ENCODE measurements at places on chromosomes 5 and 9.

DNA sequence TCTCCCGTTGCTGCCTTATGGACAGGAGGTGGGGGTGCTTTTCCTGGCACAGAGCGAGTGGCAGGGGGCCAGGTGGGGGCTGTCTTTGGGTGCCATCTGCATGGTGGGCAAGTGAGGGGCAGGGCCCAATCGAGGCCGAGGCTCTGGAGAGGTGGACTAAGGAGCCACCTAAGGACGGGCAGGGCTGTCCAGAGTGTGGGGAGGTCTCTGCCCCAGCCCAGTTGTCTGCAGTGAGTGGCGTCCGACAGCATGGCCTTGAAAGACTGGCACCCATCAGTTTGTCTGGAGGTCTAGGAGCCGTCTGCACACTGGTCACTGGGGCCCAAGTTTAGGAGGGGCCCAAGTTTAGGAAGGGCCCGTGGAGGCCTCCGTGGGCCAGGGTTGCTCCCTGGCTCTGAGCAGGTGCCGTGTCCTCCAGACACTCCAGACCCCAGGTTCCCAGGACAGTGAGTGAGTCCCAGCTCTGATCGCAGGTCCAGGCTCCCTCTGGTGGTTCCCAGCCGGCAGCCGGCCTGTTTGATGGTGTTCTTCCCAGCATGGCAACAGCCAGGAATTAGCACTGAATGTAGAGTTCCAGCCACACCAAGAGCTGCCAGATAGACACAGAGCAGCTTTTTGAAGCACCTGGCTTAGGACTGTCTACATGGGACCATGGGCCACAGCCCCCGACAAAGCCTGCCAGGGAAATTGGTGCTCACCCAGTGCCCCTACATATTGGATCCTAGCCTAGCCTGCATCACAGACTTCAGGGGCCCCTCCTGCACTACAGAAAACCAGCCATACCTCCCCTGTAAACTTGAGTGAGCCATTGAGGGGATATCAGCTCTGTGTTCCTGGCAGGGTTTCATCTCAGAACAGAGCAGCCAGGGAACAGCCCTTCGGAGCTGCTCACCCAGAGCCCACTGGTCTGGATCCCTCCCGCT, 120.9 kb downstream of the WNK2 start:
- no peak for DNase-seq

- DNase-seq, result no peak
Observed at GRCh38 chr9:12425878-12426864, 267.0 kb upstream of the TYRP1 start.

DNA sequence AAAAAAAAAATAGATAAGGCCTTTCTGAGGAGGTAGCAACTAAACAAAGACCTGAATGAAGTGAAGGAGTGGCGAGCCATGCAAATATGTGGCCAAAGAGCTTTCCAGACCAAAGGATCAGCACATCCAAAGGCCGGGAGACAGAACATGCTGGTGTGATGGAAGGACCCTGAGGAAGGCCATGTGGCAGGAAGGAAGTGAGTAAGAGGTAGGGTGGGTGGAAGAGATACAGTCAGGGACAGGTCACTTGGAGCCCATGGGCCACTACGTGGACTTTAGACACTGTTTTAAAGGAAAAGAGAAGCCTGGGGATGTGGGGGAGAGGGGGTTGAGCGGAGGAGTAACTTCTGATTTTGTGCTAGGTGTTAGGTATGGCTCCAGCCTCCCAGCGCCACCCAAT, 31.3 kb downstream of the SPRY4 start:
- DNase-seq, result no peak

- DNase-seq, result no peak
Observed at GRCh38 chr5:71974622-71975021, 132.7 kb upstream of the MAP1B start.

DNA sequence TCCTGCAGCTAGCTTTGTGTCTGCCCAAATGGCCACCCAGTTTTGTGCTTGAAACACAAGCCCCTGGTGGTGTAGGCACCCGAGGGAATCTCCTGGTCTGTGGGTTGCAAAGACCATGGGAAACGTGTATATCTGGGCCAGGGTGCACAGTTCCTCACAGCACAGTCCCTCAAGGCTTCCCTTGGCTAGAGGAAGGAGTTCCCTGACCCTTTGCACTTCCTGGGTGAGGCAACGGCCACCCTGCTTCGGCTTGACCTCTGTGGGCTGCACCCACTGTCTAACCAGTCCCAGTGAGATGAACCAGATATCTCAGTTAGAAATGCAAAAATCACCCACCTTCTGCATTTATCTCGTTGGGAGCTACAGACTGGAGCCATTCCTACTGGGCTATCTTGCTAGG, 865.0 kb upstream of the ACO1 start:
- DNase-seq, result no peak

- DNase-seq, result no peak
Observed at GRCh38 chr9:40884072-40884901, 244.2 kb downstream of the FOXD4L6 start.

- DNase-seq, result no peak
Observed at GRCh38 chr5:154117050-154117449, 73.5 kb upstream of the GALNT10 start.

GRCh38 chr5:155299386-155300005, 285.9 kb downstream of the KIF4B start:
- DNase-seq, result no peak

GRCh38 chr5:114948363-114948762, 221.3 kb downstream of the TRIM36 start:
- no peak for DNase-seq

DNA sequence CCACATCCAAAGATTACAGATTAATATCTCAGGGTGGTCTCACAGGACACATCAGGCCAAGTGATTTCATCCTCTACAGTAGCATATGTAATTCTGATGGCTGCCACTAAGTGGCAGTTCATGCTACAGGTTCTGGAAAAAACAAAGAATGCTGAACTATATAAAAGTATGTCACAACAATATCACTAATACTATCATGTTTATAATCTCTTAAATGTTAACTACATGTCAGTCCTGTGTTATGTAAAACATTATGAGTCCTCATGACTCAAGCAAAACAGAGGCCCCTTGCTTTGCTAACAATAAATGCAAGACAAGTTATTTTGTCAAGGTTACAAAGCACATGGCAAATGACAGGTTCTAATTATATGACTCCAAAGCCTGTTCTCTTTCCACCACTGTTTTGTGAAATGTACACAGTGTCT, 233.2 kb downstream of the FBXL17 start:
- DNase-seq, result no peak

- no peak for DNase-seq
Observed at GRCh38 chr5:100790170-100790665, 112.9 kb downstream of the ST8SIA4 start.

- no peak for DNase-seq
Observed at GRCh38 chr9:98374385-98375051, 119.1 kb upstream of the TBC1D2 start.

GRCh38 chr9:131854334-131854733, 114.5 kb upstream of the RAPGEF1 start:
- no peak for DNase-seq

- no peak for DNase-seq
Observed at GRCh38 chr9:72290311-72290710, 74.7 kb downstream of the ZFAND5 start.

- no peak for DNase-seq
Observed at GRCh38 chr5:177185993-177186392, 52.4 kb downstream of the NSD1 start.

DNA sequence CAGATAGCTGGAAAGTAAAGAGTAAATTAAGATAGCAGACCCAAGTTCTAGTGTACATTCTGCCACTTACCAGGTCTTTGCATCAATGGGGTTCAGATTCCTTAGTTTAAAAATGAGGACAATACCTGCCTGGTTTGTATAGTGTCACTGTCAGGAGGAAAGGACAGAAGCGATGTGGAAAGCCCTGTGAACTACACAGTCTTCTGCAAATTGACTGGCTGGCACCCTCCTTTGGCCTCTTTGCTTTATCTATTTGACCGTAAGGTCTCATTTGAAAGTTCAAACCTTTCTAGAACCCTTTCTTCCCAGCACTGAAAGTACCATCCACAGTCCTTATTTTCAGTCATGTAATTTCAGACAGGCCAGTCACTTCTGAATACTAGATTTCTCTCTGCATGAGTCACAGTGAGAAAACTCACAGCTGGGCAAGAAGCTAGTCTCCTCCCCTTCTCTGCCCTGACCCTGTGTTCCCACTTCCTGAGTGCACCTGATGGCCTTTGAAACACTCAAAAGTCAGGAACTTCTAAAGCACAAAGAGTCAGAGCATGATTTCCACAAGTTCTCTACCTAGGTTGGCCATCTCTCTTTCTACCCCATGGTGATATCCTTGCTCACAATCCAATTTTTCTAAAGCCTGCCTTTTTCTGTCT, 91.3 kb upstream of the RASEF start:
- no peak for DNase-seq

GRCh38 chr9:79798450-79798849, 226.7 kb downstream of the TLE4 start:
- no peak for DNase-seq

GRCh38 chr5:131256507-131256823, 7.4 kb upstream of the CDC42SE2 start:
- DNase-seq, result no peak

GRCh38 chr9:75152416-75152815, 64.1 kb downstream of the OSTF1 start:
- peak; percentile 12 for DNase-seq

- no peak for DNase-seq
Observed at GRCh38 chr5:134177369-134178095, 782 bp upstream of the SKP1 start.

GRCh38 chr9:8457816-8458215, 658.2 kb upstream of the DMAC1 start:
- no peak for DNase-seq

GRCh38 chr5:29197631-29198454, 1995.6 kb upstream of the CDH6 start:
- no peak for DNase-seq

DNA sequence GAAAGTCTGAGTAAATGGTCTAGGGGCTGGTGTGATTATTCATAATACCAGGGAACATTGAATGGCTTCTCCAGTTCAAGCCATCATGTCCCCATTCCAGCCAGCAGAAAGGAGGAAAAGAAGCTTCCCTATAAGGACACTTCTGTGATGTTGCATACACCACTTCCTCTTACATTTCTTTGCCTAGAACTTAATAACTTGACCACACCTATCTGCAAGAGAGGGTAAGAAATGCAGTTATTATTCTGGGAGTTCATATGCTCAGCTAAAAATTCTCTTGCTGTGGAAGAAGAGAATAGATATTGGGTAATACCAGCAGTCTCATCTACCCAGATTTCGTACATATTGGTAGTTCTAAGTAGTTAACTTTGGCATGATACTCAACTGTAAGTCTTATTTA, 166.1 kb downstream of the SLC28A3 start:
- no peak for DNase-seq

GRCh38 chr9:127047971-127048370, 74.5 kb downstream of the ANGPTL2 start:
- DNase-seq, result no peak

DNA sequence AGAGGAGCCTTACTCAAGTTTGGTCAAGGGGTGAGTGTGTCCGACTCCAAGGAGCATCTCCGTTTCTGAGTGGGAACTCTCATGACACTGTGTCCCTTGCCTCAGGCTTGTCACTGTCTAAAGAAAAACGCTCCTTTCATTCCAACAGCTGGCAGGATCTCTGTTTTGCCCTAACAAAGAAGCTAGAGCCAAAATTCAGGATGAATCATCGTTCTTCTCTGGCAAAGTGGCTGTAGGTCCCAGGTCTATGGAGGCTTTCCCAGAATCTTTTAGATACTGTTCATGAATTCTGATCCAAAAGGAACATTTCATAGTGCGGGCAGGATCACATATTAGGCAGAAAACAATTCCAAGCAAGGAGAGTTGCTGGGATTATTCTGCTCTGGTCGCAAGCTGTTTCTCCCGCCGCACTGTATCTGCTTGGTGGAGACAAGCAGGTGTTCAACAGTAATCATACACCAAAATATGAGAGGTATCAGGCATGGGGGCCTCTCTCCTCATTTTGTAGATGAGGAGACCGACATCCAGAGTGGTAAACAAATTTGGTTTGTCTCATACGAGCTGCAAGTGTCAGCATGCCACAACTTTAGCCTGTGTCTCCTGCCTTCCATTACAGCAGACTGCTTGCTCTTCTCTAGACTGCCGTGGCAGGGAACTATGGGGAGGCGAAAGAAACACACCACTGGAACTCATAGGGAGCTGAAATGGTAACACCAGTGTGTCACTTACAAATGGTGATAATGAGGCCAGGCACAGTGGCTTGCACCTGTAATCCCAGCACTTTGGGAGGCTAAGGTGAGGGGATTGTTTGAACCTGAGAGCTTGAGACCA, 72.6 kb downstream of the ENTREP1 start:
- DNase-seq, result no peak

DNA sequence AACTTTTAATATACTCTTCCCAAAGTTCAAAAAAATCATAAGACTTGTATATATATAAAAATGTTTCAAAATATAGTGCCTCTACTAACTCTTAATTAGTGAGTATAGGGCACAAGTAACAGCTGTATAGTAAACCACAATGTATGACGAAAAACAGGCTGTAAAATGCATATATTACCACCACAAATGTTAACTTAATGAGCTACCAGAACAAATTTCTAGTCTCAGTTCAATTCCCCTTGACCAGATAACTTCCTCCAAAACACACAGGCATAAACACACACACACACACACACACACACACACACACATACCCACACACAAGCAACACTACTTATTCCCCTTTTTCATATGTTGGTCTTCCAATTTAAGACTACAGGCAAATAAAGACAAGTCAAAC, 78.8 kb downstream of the FBXL17 start:
- DNase-seq, result no peak

GRCh38 chr9:7316166-7316795, 483.3 kb downstream of the DMAC1 start:
- no peak for DNase-seq

- DNase-seq, result no peak
Observed at GRCh38 chr9:120351106-120351505, 228.9 kb downstream of the CDK5RAP2 start.

- peak; percentile 86 for DNase-seq
Observed at GRCh38 chr5:39209924-39210323, 9.4 kb downstream of the FYB1 start.

DNA sequence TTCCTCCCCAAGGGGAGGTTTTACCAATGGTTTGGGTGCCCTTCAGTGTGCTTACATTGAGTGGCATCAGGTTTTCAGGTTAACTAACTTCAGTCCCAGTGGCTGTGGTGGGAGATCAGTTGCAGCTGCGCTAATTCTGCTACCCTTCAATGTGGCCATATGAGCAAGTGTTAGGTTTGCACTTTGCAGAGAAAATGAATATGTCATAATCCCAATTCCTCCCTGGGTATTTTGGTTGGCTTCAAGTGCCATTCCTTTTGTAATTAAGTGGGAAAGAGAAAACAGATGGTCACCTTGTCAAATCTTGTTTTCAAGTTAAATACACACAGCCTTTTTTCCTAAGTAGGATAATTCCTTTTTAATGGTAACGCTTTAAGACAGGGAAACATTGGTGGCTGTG, 236.2 kb downstream of the TLE4 start:
- DNase-seq, result no peak

DNA sequence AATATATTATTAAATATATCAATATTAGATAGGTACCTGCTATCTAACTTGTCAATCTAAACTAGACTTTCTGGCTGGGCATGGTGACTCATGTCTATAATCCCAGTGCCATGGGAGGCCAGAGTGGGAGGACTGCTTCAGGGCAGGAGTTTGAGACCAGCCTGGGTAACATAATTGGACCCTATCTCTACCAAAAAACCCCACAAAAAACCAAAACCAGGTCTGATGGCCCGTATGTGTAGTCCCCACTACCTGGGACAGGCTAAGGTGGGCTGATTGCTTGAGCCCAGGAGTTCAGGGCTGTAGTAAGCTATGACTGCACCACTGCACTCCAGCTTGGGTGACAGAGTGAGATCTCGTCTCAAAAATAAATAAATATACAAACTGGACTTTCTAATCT, 55.0 kb downstream of the PJA2 start:
- DNase-seq, result peak; percentile 13

GRCh38 chr5:44845777-44846176, 37.0 kb downstream of the MRPS30 start:
- DNase-seq, result no peak

Data from T-helper 2 cell (primary cell).